NCI-H187 treated with DMSO at 0.1 percent for 48 hours (cell line): ENCODE measurements at places on chromosomes 12 and 14.

DNA sequence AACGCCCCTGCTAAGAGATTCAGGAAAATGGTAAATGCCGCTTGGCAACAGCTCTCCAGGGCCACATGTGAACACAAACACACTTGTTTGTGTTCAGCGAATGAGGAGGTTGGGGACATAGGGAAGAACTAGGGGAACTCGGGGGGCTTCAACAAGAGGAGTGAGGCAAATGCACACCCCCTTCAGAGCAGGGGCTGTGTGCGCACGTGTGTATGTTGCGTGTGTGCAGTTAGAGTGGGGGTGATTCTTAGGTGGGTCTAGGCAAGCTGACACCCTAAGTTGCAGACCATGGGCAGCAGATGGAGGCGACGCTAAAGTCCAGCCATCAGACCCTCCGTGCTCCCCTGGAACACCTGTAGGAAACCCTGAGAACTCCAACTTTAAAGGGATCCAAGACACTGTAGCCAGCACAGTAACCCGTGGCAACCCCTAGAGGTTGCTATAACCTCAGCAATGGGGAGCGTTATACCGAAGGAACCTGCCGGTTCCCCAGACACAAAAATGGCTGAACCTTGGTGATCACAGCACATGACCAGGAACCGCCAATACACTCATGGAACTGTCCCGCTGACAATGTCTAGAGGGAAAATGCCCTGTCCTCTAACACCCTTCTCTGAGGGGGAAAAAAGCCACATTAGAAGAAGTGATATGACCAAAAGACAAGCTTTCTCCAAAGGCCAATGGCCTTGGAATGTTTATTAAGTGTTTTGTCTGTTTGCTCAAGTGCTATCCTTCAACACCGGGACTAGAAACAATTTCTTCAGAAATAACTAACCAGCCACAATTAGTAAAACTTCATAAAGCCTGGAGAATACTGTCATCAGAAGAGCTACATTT, 86.5 kb upstream of the CEP83 start:
- DNase-seq = no peak

- no peak for DNase-seq
Observed at GRCh38 chr12:107474639-107475539, 210.7 kb upstream of the PWP1 start.

DNA sequence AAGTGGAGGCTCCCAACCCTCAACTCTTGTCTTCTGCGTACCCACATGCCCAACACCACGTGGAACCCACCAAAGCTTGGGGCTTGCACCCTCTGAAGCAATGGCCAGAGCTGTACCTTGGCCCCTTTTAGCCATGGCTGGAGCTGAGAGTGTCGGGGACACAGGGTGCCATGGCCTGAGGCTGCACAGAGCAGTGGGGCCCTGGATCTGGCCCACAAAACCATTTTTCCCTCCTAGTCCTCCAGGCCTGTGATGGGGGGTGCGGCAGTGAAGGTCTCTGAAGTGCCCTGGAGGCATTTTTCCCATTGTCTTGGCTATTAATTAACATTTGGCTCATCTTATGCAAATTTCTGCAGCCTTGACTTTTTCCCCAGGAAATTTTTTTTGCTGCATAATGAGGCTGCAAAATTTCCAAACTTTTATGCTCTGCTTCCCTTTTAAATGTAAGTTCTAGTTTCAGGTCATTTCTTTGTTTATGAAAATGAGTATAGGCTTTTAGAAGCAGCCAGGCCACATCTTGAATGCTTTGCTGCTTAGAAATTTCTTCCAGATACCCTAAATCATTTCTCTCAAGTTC, 18.7 kb upstream of the ASPG start:
- no peak for DNase-seq

DNA sequence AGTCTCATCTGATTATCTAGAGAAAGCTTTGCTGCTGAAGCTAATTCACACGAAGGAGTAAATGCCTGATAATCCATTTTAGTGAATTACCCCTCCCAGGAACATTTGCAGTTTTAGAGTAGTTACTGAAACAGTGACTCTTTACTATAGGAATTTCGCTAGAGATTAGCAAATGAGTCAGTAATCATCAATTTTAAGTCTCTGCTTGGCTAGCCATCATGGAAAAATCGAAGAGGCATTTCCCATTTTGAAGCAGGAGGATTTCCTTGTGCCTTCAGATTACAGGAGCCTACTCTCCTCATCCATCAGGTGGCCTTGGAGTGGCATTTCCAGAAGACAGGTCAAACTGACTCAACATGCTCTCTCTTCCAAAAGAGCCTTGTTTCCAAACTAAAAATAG, 154.5 kb downstream of the EGLN3 start:
- no peak for DNase-seq

DNA sequence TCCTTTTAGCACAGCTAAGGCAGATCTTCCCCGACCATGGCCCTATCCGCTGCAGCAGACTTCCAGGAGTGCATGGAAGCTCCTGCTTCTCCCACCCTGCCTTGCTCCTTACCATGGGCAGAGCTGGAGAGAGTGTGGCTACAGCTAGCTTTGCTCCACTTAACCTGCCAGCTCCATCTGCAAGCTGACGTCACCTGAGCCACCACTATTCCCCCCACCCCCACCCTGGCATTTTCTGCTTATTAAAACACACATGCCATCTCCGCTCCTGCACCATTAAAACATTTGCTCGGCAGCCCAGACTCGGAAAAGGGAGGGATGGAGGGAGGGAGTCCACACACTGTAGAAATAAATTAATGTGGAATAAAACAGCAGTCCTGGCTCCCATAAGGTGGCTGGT, 67.8 kb downstream of the TUNAR start:
- DNase-seq = no peak

DNA sequence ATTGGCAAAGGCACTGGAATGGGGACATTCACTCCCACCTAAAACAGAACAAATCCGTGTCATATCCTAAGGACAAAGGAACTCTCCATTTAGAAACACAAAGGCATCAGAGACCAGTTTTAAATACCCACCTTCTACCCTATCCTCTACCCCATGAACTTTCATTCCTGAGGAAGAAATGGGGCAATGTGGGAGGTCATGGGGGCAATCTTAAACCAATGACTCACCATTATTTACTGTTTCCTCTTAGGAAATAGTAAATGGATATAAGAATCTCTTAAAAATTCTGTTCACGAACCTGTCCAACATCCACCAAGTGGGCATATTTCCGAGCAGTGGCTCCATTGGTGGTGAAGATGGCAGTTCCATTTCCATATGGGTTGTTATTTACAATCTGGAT, 19.4 kb downstream of the ALDH6A1 start:
- no peak for DNase-seq
